ENCODE measurements at places on chromosomes 13 and 19.

DNA sequence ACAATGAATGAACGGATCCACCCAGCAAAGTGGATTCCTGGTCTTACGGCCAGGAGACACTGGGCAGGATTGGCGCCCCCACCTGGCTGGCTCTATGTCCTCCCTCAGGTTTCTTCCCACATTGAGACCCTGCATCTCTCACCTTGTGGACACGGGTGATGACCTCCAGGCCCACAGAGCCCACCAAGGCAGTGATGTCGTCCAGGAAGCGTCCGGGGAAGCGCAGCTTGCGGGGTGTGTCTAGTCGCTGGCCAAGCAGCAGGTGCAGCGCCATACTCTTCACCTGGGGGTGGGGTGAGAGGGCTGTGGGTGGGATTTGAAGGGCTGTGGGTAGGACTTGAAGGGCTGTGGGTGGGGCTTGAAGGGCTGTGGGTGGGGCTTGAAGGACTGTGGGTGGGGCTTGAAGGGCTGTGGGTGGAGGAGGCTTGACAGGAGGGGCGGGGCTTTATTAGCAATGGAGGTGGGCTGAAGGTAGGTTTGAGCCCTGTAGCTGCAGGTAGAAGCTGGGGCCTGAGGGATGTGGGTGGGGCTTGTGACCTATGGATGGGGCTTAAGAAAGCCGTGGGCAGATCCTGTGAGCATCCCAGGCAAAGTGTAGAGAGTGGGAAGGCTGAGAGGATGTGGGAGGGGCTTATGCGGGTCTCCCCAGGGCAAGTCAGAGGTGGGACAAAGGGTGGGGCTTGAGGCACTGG is 12.1 kb upstream of the ANGPTL8 start:
- DNase-seq = no peak

- DNase-seq = no peak
These were observed 77.3 kb upstream of the SLAIN1 start for GRCh38 chr13:77620138-77620537.

DNA sequence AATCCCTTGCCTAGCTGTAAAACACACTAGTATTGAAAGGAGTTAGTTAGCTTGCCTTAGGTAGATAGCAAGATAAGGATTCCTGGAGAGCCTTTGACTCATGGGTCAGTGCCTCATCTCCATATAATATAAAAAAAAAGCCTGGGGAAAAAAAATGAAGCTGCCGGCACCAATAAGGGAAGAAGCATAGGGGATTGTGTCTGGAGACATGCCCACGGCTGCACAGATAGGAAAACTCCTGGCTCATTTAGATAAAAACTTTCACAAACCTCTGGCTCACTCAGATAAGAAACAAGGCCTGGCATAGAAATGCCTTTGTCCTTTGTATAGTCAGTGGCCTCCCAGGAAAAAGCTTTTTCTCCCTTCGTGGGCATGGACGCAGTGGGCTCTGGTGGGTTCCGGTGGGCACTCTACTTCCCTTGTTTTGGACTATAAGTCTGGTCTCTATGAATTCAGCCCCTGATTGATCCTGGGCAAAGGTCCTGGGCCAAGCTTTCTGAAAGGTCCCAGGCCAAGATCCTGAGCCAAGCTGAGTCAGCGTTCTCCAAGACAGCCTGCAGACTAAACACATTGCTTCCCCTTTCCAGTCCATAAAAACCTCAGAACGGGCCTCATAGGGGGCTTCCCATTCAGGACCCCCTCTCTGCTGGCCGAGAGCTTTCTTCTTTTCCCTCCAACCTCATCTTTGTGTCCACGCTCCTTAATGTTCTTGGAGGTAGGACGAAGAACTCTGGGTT is 4.9 kb upstream of the OR7A17 start:
- DNase-seq = no peak

- no peak for DNase-seq
These were observed 28.3 kb downstream of the CNMD start for GRCh38 chr13:52711286-52711685.

- no peak for DNase-seq
These were observed 27.3 kb upstream of the LDLR start for GRCh38 chr19:11061952-11062351.

Data from NCI-H1048 (cell line).